Activated CD8-positive, alpha-beta memory T cell treated with anti-CD3 and anti-CD28 coated beads, Interleukin-2, amount 50 U/mL, for 4 hours (primary cell): ENCODE measurements at places on chromosomes 16 and 17.

DNA sequence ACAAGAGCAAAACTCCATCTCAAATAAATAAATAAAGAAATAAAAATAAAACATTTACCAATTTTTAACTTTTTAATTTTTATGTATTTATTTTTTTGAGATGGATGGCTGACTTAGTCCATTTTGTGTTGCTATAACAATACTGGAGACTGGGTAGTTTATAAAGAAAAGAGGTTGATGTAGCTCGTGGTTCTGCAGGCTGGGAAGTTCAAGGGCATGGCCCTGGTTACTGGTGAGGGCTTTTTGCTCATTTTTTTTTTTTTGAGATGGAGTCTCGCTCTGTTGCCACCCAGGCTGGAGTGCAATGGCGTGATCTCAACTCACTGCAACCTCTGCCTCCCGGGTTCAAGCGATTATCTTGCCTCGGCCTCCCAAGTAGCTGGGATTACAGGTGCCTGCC lies 14.2 kb upstream of the FOXK2 start:
- no peak for DNase-seq

DNA sequence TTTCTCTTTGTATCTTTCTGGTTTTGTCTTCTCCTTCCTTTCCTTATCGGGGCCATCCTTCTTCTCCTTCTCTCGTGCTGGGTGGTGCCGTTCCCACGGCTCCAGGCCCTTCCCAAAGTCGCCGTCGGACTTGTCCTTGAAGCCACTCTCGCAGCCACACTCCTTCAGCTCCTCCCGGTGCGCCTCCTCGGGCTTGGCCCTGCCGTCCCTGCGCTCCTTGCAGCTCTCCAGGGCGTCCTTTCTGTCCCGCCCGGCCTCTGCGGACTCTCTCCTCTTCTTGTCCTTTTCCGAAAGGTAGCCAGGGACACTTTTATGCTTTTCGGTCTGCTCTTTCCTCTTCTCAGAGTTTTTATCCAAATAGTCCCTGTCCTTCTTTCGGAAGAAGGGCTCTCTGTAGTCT lies 65.9 kb downstream of the ZNF778 start:
- no peak for DNase-seq

DNA sequence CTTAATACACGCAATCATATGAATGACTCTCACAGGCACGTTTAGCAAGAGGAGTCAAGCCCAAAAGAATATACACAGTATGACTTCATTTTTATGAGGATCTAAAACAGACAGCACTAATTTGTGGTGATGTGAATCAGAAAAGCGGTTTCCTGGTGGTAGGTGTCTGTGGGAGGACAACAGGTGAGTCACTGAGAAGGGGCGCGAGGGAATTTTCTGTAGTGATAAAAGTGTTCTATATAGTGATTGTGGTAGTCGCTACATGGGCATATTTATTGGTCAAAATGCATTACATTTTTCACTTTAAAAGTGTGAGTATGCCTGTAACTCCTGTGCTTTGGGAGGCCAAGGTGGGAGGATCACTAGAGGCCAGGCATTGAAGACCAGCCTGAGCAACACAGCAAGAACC lies 7.6 kb upstream of the TNRC6A start:
- peak; percentile 27 for DNase-seq

- DNase-seq: no peak
Measured at GRCh38 chr17:73683771-73684170, 39.5 kb upstream of the SDK2 start.

DNA sequence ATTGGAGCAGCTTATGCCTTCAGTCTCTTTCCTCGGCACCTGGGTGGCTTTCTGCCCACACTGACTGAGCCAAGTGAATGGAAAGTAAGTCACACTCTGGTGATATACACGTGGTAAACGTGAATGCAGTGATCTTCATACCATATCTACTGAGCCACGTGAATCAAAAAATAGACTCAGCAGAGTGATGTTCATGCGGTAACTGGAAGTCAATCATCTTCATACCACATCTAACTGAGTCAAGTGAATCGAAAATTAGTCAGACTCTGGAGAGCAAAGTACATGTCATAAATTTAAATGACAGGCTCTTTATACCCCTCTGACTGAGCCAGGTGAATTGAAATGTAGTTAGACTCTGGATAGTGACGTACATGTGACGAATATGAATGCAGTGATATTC lies 47.1 kb upstream of the ARL4D start:
- DNase-seq: no peak

DNA sequence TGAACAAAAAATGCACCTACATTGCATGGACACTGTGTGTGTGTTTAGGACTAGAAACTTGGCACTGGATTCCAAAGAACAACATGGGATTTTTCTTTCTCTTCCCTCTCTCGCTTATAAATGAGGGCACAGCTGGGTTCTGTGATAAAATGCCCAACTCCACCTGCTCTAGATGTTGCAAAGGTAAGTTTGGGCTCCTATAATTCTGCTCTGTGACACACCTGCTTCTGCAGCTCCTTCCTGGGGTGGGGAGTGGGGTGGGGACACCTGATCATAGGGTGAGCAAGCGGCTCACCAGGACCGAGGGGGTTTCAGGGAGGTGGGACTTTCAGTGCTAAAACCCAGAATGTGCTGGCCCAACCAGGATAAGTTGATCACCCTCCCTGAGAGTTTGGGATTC lies 104.3 kb downstream of the AXIN2 start:
- DNase-seq: no peak

GRCh38 chr17:2929881-2930533 lies 133.4 kb downstream of the OR1D5 start:
- peak; percentile 31 for DNase-seq

- no peak for DNase-seq
Measured at GRCh38 chr16:66569131-66569530, 2.9 kb downstream of the CMTM1 start.

DNA sequence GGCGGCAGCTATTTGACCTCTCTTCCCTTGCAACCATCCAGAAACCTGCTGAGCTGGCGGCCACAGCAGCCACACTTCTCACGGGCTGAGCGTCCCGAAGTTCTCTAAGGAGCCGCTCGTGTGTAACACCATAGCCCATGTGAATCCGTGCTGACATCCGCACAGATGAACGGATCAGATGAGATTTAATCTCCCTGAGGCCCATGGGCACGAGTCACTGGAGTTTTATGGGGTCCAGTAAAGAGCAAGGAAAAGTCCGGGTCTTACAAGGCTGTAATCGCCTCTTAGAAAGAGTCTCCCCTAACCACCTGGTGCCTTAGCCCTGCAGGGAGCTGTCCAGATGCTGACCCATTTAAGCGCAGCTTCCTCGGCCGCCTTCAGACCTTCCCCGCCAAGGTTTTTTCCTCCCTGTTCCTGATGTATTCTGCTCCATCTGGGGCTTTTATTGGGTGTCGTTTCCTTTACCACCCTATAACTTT lies 5.5 kb upstream of the CACNG5 start:
- no peak for DNase-seq

DNA sequence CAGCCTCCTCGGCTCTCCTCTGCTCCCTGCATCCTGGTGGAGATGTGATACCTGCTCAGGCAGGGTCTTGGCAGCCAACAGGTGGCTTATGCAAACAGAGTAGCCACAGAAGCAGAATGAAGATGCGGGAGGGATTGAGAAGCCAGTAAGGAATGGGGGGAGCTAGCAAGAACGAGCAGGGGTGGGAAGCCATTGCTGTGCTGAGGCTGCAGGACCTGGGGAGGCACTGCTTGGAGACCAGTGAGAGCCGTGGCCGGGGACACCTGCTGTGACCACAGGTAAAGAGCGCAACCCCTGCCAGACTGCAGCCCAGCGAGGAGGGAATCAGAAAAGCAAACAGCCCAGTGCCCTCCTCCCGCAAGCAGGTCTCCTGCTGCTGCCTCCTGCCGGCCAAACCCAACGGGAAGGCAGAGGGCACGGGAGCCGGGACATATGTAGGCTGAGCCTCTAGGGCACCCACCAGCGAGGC lies 14.7 kb downstream of the AIPL1 start:
- DNase-seq: no peak

GRCh38 chr16:53495325-53495724 lies 7.7 kb downstream of the AKTIP start:
- DNase-seq: no peak

DNA sequence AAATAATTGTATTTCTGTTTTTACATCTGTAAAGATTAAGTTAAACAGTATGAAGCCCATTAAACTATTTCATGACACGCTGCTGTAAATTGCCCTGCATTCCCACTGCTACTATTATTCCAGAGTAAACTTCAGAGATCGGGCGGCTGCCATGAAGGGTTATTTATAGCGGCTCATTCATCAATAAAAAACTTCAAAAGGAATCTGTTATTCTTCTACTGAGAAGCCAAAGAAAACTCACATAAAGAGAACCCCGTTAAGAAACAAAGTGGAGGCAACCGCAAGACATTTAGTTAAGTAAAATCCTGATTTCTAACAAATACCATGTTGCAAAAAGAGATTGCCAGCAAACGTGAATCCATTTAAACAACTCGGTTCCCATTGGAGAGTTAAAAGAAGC lies 16.4 kb downstream of the FOXL1 start:
- no peak for DNase-seq

GRCh38 chr16:15509051-15509592 lies 74.7 kb downstream of the BMERB1 start:
- DNase-seq: no peak

- DNase-seq: no peak
Measured at GRCh38 chr17:1104222-1104621, 75.6 kb downstream of the ABR start.

GRCh38 chr16:53041320-53042051 lies 11.2 kb downstream of the CHD9NB start:
- no peak for DNase-seq

DNA sequence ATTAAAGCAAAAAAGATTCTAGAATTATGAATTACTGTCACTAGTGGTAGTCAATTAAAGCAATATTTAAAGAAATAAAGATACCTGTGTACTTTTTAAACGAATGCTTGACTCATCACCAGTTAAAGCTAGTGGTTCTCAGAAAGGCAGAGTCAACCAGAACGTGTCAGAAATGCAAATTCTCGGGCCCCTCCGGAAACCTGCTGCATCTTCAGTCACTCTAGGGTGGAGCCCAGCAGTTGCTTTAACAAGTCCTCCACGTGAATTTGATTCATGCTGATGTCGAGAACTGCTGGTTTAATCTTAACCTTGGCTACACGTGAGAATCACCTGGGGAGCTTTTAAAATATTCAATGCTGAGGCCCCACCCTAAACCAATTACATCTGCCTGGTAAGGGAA lies 169.8 kb upstream of the SDK2 start:
- no peak for DNase-seq

DNA sequence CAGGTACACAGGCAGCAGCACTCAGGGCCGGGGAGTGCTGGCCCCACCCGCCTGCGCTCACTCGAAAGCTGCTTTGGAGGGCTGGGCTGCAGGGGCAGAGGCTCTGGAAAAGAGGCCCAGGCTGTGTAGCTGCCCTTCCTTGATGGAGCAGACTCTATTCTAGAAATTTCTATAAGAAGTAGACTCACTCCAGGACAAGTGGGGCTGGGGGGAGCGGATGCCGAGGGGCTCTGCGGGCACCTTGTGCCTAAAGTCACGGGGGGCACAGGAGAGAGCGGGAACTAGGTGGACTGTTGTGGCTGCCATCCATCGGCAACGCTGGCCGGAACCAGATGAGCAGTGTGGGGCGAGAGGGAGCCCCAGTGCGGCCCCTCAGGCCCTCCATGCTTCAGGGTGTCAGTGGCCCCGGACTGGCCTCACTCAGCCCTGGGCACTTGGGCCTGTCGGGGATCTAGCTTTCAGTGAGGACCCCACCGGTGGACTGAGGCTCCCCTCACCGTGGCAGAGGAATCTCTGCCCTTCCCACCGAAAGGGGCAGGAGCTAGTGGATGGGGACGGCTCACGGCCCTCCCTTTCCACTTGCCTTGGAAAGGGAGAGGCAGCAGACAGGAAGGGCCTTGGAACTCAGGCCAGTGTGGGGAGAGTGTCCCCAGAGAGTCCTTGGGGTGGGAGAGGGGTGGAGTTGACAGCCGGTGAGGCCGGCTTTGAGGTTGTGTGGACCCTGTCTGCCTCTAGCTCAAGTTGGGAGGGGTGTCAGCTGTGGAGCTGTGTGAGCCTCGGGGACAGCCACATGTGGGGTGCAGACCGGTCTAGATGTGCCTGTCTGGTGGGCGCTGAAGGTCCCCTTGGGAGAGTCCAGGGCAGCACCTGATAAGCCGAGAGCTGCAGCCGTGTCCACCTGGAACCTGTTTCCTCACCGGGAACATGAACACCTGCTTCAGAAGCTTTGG lies 16.6 kb downstream of the ENDOV start:
- DNase-seq: no peak

DNA sequence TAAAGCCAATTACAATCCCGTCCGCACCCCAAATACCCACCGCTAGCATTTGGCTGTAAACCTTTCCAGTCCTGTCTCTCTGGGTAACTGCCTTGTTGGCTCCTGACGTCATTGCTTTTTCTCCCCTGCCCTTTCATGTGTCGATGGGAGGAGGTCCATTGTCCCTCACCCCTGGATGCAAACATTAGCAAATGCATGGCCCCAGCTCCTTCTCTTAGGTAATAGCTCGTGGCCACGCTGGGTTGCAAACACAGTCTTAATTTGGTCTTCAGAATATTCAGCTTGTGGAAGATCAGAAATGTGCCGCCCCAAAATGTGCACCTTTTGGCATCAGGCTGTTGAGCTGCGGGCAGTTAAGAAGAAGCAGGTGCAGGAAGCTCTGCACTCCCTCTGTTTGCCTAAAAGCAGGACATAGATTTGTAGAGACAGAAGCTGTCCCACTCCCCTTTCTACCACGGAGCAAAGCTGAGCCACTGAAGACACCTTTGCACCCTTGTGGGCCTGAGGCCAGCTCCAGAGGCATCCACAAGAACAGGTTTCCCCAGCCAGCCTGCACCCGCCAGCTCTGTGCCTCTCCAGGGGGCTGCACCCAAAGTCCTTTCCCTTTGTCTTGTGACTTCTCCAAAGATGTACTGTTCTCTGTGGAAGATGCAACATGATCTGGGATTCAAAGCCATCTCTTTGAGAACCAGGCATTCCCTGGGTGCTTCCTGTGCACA lies 127.3 kb downstream of the MGAT5B start:
- DNase-seq: no peak

DNA sequence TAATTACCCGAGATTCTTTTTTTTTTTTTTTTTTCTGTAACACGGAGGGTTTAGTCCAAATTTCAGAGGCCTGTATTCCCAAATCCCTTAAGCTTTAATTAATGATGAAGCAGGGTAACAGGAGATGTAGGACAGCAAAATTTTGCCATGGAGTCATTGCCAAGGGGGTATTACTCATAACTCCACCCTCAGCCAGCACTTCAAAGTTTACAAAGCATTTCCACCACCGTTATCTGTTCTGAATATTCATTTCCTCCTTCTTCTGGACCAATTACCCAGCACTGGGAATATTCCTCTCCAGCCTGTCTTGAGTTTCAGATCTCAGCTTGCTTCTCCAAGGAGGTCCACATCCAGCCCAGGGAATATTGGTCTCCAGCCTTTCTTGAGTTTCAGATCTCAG lies 747.5 kb upstream of the EEF2KMT start:
- no peak for DNase-seq

- no peak for DNase-seq
Measured at GRCh38 chr16:68948230-68948910, 105.0 kb downstream of the TANGO6 start.

DNA sequence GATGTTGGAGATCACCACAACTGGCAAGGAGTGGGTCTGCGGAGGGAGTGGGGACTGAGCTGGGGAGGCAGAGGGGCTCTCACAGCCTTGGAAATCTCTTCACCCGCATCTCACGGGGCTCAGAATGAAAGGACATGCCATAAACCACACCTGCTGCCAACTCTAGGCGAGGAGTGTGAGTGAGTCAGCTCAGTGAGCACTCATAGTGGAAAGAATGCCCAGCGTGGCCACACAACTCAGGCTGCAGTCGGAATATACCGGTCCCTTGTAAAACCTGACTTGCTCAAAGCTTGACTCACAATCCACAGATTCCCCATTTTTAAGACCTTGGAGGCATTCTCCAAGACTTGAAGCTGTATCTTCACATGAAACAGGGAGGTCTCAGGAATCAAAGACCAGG lies 36.7 kb downstream of the STAT5A start:
- no peak for DNase-seq
